Hematopoietic multipotent progenitor cell (in vitro differentiated cells): ENCODE measurements at places on chromosomes 13 and 19. TPM values are rescaled to one million over a fixed set of nuclear protein-coding genes. Genes with fewer than 3 reads are reported as not detected.

GRK1 gene
- under 0.01 TPM for total RNA-seq

KCNRG gene
- 4.0 TPM for total RNA-seq

GRCh38 chr19:4375164-4376027, 25.0 kb downstream of the SH3GL1 start:
- peak; percentile 74 for DNase-seq

GRCh38 chr13:20988033-20988908, 73.1 kb downstream of the LATS2 start:
- DNase-seq, result no peak

DNA sequence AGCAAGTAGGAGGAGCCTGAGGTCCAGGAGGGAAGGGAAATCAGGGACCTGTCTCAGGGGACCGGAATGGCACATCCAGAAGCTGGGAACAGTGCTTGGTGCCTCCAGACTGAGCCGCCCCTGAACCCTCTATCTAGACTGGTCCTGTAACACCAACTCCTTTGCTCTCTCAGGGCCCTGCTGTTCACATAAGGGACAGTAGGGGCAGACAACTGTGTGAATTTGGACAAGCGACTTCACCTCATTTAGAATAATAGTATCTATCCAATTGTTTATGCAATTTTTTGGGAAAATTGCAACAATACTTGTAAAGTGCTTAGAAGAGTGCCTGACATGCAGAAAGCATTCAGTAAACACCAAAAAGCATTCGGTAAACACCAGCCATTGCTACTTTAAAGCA, 14.0 kb downstream of the SYMPK start:
- DNase-seq, result no peak

GRCh38 chr13:38905861-38906260, 84.8 kb downstream of the STOML3 start:
- no peak for DNase-seq

- no peak for DNase-seq
Observed at GRCh38 chr13:28531077-28531844, 36.3 kb upstream of the FLT1 start.

DNA sequence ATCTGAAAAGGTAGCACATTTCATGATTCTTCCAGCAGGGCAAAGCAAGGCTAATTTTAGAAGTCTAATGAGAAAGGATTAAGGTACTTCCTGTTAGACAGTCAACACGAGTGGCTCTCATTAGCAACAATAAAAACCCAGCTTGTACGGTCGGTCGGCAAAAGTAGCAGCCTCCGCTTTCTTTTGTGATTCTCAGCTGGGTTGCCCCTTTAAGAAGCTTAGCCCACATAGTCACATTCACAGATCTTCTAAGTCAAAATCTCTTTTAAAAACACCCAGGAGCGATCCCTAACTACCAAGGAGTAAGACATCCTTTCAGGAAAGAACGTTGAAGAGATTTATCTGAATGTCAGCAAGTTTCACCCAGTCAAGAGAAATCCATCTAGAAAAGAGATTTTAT, 684.8 kb downstream of the DIAPH3 start:
- no peak for DNase-seq

ZNF468 gene
- total RNA-seq, result 16.4 TPM

DACH1 gene
- 16.4 TPM for total RNA-seq

LYL1 gene
- total RNA-seq, result 305 TPM

DNA sequence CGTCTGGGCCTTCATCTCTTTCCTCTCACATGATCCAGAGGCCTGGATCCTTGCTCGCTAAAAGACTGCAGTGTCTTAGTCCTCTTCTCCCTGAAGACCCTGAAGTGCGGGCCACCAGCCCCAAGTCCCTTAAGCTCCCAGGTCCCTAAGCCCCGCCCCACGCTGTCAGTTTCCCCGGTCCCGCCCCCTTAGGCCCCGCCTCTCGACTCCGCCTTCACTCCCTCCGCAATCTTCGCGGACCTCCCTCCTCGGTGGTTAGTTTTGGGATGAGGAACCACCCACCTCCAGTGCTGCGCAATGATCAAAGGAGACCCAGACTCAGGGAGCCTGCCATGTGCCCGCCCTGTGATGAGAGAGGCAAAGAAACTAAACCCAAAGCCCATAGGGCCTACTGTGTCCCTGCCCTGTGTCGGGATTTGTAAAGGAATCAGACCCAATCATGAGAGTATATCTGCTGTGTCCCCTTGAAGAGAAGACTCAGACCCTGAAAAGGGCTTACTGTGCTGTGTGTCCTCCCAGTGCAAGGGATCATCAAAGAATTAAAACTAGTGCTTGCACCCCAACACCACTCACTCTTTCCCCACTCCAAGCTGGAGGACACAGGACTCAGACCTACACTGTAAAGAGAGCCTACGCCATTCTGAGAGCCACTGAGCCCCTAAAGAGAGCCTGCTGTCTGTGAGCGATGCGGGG, 3.0 kb upstream of the COX6B1 start:
- peak; percentile 84 for DNase-seq

PEAK3 gene
- under 0.01 TPM for total RNA-seq

DNA sequence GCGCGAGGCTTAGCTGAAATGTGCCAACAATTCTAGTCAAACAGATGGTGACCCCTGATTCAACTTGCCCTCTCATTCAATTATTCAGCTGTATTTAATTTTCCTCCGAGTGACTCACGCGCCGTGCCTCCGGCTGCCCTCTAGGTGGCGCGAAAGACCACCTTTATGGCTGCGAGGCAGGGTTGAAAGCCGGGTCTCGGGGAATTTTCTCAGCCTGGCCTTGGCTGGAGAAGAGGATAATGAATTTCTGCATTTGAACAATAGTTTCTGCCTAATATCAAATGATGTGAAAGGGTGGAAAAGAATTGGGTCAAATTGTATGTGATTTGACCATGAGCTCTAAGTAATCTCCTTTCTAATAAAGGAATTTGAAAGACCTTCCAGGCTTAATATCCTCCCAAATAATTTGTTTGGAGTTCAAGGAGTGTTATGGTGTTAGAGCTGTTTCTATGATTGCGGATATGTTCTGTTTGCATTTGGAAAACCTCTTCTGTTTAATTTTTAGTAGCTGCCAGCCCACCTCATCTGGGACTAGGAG, 310.9 kb downstream of the ZNF536 start:
- DNase-seq, result peak; percentile 85

ZNF675 gene
- total RNA-seq, result 8.6 TPM

- DNase-seq, result peak; percentile 28
Observed at GRCh38 chr19:2391118-2391725, 31.2 kb downstream of the TMPRSS9 start.

FCER2 gene
- 2.7 TPM for total RNA-seq

- DNase-seq, result peak; percentile 67
Observed at GRCh38 chr13:49635599-49636433, 7.5 kb downstream of the ARL11 start.

DNA sequence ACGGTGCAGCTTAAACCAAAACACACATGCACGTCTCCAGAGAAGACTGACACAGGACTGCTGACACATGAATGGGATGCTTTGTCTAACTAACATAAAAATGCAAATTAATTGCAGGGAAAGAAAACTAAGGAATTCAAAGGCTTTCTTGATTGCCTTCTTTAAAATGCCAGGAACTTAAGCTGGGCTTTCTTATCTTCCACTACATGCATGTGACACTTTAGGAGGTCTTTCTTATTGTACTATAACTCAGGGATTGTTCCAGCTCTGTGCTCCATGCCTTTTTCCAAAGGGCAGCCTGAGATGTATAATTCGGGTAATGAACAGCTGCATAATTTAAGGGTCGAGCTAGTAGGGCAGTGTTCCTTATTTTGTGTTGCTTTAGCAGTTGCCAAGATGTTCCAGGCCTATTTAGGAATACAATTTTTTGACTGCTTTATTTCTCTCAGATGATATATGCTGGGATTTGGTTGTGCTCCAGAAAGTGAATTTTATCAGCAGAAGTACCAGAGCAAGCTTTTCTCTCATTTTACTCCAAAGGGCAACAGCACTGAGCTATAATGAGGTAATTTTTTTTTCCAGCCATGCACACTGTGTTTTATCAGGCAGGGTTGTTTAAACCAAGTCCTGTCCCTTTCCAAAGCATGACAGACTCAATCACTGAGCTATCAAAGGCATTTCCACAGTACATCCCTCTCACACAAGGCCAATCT, 885.2 kb downstream of the PCDH9 start:
- no peak for DNase-seq

- DNase-seq, result no peak
Observed at GRCh38 chr13:31011901-31012654, 79.6 kb downstream of the TEX26 start.

- DNase-seq, result no peak
Observed at GRCh38 chr19:16460454-16460853, 11.3 kb downstream of the EPS15L1 start.

DNA sequence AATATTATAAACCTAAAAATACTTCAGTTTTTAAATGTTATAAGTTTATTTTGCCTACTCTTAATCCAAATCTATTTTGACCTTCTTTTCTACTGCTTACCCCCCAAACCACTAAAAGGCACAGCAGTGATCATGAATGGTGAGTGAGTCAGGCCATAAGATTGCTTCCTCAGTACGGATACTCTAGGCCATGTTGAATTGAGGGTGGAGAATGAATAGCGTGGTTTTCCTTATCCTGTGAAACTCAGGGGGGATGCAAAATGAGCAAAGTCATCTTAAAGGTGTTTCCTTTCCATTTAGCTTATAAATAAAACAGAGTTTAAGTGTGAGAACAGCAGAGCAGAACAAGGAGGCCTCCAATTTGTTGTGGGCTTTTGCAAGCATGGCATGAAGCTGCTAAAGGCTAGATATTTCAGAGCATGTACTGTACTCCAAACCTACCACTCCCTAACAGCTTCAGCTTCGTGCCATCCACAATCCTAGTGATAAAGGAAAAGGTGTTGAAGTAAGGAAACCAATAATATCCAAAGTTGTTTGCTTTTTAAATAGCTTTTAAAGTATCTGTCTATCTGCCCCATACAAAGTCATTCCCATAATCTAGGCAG, 25.0 kb downstream of the SERPINE3 start:
- peak; percentile 90 for DNase-seq

GRCh38 chr13:45398877-45399276, 19.3 kb downstream of the SLC25A30 start:
- DNase-seq, result no peak

DNA sequence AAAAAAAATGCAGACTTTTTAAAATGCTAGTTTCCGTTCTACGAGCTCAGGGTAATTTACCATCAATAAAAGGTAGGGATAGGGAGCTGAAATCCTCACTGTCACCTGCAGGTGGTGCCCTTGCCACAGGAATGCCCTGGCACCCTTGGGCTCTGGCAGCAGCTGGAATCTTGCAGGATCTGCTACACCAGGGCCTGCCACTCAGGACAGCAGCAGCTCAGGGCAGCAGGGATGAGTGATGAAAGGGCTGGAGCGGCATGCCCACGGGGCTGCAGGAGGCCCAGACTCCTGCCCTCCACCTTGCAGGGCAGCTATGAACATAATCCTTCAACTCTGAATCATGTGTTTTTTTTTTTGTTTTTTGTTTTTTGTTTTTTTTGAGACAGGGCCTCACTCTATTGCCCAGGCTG, 54.0 kb downstream of the GNG7 start:
- peak; percentile 89 for DNase-seq

DNA sequence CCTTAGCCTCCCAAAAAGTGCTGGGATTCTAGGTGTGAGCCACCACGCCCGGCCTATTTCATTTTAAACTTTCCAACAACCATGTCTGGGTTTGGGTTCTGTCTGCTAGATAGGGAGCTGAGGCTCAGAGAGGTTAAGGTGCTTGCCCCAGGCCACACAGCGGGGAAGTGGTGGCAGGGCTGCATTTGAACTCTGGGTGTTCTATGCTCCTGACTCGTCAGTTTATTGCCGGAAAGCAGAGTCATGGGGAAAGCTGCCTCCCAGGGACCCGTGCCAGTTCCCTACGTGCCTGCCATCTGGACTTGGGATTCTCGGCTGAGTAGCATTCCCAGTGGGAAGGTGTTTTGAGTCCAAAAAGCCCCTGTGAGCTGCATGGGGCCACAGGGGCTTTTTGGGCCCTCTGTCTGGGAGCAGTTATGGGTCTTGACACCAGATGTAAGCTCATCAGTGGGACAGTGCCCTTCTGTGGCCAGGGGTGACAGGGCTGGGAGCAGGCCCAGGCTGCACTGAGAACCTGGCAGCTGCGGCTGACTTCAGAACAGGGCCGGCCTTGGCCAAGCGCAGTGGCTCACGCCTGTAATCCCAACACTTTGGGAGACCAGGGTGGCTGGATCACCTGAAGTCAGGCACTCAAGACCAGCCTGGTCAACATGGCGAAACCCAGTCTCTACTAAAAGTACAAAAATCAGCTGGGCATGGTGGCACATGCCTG, 10.9 kb downstream of the RFX1 start:
- DNase-seq, result no peak

DNA sequence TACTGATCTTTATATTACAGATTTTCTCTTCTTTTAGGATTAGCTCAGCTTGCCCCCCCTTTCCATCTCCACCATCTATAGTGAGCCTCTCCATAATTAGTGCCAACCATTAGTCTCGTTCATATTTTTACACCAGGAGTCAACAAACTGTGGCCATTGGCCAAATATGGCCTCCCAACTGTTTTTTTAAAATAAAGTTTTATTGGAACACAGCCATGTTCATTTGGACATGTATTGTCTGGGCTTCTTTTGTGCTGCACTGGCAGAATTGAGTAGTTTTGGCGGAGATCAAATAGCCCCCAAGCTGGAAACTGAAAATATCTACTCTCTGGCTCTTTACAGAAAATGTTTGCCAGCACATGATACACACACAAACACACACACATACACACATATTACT, 18.4 kb downstream of the ZNF175 start:
- DNase-seq, result no peak

DNA sequence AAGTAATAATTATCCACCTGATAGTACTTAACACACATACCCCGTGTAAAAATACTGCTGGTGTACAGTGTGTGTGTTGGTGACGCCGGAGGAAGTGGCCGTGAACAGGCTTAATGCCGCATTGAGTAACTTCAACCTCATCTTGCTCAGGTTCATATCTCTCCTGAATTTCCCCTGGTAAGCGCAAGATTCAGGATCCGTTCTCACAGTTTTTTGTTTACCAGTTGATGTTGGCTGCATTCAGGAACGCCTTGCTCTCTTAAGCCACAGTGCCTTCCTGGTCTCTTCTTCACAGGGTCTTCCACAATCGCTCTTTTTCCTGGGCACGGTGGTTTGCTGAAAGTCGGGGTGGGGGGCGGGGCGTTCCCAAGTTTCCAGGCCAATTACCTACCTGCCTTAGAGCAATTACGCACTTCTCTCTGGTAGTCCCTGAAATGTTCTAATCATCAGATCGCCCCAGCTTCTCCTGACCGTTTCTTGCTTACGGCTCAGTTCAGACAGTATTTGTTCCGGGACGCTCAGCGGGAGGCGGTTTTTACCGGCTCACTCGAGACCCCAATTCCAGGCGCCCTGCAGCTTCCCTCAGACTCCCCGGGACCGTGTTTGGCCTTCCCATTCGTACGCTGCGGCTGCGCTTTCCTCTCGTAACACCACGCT, 706 bp upstream of the DNAJC3 start:
- DNase-seq, result peak; percentile 51

SLC15A1 gene
- not detected for total RNA-seq

ZNF497 gene
- 4.8 TPM for total RNA-seq

GIPR gene
- under 0.01 TPM for total RNA-seq

FARP1 gene
- 0.27 TPM for total RNA-seq

ZNF541 gene
- under 0.01 TPM for total RNA-seq

DNA sequence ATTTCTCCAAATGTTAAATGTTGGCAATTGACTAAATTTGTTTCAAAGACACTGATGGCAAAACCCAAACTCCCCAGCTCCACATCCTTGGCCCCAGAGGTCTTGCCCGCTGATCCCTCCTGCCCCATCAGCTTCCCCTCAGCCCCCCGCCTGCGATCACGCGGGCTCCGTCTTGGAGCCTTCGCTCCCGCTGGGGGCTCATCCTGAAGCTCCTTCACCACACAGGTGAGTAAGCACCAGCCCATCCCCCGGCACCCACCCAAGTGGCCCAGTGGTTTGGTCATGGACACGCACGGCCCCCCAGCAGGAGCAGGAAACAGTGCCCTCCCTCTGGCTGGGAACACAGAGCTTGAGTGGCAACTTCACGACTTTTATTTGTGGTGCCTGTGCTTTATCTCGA, 14.9 kb downstream of the EPS8L1 start:
- no peak for DNase-seq

ZNF486 gene
- total RNA-seq, result 5.7 TPM
